Coronary artery (tissue), 2 donors: ENCODE measurements at places on chromosomes 13 and 19.

- DNase-seq = no peak
Observed at GRCh38 chr19:4197625-4198466, 15.4 kb downstream of the ANKRD24 start.

- DNase-seq = no peak
Observed at GRCh38 chr19:3462991-3463713, 17.2 kb downstream of the SMIM24 start.

DNA sequence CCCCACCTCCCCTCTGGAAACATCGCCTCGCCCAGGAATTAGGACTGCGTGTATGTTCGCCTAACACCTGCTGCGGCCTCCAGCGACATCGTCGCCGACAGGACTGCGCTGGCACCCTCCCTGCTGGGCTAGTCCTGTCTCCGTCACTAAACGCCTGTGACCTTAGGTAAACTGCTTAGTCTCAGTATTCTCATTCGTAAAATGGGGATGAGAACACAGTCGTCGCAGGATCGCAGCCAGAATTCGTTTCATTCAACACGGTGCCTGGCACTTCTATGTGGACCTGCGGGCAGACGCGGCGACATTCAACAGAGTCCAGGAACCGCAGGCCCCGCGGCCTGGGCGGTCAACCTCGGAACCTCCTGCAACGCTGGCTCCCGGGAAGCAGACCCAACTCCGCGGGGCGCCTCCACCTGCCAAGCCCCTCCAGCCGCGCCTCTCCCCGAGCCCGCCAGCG lies 485 bp downstream of the CRYL1 start:
- DNase-seq = no peak

DNA sequence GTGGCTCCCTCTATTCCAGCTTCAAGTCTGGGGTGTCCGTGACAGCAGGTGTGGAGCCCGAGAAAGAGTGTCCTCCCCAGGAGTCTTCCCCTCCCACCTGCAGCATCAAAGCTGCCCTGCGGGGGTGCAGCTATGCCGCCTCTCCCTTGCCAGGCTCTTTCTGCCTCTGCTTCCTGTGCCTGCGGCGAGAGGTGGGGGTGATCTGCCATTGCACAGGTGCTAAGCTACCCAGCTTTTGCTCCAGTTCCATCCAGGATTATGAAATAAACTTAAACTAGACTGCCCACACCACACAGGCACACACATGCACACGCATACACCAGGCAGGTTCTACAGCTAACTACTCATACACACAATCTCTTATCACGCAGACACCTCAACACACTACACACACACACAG lies 104.7 kb upstream of the CLDN10 start:
- DNase-seq = no peak

DNA sequence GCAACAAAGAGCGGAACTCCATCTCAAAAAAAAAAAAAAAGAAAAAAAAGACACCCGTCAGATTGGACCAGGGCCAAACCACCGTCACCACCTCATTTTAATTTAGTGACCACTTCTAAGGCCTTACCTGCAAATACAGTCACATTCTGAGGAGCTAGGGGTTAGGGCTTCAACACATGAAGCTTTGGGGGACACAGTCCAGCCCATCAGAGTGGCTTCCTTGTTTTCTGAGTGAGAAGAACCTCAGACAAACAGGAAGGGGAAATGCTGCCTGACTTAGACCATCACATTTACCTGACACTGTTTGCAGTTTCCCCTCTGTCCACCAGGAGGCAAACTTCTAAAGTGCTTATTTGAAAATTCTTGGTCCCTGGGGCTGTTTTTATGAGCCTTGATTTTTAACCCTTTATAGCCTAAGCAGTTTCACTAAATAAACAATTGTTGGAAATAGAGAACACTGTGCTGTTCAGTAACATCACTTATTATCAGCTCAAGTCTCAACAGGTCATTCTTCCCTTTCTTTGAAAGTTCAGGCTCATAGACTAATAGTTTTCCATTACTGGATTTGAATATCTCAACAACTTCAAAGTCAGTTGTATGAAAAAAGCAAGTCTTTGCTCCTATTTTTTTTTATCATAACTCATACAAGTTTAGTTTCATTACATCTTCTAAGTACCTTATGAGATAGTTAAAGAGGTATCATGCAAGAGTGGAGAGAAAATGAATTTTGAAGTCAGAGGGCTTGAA lies 74.9 kb upstream of the WASF3 start:
- no peak for DNase-seq

- no peak for DNase-seq
Observed at GRCh38 chr13:26562512-26562890, 5.0 kb downstream of the WASF3 start.

GRCh38 chr13:27177852-27178251 lies 6.2 kb upstream of the USP12 start:
- DNase-seq = no peak

DNA sequence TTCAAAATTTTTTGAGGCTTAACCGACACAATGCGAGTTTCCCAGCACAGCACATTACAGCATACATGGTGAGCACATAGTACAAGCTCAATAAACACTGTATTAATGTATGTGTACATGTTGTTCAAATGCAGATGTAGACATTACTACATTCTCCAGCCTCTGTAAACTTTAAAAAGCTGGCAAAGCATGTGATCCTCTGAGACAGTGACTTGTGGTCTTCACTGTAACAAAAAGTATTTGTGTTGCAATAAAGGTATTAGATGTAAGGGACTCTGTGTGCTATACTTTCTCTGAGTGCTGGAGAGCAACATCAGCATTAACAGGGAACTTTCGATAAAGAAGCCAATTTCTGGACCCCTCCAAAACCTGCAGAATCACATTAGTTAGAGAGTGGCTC lies 46.4 kb upstream of the ZNF254 start:
- DNase-seq = no peak

DNA sequence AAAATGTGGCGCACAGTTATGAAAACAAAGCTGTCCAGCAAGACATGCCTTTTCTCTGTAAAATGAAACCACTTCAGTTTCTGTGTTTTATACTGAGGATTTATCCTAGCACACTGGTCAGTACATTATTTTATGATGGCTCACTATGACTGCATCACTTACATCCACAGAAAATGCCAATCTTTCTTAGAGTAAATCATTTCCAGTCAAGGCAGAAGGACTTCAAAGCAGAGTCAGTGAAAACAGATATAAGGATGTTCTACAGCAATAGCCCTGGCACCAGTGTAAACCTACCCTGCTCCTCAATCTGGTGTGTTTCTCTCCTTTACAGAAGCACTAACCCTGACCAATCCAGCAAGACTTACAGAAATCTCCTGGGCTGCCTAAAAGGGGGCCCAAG lies 473.5 kb downstream of the GPC6 start:
- no peak for DNase-seq
